ENCODE measurements at places on chromosomes 6 and 20.

- DNase-seq: no peak
Measured at GRCh38 chr6:119347466-119348095, 2.0 kb downstream of the MAN1A1 start.

DNA sequence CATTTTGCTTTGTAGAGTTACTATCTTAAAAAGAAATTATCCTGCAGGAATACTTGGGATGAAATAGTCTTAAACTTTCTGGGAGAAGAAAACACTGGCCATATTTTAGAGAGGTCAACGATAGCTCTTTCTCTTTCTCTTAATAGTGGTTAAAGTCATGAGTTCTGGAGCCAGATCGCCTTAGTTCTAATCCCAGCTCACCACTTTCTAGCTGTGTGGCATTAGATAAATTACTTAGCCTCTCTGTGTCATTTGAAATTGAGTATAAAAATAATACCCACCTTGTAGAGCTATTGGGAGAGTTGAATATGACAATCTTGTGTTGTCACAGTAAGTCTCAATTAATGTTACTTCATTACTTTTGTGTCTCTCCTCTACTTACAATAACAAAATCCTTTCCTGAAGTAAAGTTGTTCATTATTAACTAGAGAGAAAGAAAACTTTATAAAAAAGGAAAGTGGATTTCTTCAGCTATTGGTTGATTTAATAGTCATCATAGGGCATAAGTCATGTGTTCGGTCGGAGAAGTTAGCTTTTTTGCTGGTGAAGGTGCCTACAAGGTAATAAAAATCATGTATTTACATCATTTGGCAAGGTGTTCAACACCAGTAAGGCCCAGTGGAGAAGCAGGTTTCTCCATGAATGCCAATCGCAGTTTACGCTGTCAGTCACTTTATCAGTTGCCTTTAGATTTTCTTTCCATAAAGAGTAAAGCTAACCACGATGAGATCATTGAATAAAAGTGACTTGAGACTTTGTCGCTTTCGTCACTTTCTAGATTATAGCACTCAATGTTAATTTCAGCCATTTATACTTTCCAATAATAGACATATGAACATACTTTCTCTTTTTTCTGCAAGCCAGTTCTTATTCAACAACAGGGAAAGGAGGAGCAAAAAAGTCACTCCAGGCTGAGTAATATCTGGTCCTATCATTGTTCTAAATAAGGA lies 2.0 kb downstream of the NEDD9 start:
- no peak for DNase-seq

DNA sequence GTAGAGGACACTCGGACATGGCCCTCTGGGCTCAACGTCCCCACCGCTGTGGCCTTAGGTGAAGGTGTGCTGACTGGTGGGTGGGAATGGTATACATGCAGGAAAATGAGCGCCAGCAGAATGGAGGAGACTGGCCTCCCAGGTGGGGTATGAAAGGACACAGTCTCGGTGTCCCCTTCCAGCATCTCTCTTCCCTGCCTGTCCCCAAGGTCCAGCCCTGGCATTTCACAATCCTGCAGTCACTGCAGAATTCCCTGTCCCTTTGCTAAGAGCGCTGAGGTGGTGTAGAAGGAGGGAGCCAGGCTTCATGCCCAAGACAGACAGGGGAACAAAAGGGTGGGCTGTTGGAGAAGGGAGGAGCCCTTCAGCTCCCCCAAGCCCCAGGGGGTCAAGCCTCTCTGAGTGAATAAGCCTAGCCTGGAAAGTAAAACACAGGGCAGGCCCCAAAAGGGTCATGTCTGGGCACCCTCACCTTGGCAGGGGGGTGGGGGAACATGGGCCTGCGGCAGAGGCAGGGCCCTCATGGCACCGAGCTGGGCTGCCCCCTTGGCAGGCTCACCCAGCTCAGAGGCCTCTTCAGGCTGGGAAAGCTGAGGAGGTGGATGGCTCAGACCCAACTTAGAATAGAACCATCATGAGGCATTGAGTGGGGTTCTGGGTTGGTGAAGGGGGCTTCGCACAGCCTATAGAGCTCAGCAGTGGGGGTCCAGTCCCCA lies 23.9 kb downstream of the TFEB start:
- no peak for DNase-seq

DNA sequence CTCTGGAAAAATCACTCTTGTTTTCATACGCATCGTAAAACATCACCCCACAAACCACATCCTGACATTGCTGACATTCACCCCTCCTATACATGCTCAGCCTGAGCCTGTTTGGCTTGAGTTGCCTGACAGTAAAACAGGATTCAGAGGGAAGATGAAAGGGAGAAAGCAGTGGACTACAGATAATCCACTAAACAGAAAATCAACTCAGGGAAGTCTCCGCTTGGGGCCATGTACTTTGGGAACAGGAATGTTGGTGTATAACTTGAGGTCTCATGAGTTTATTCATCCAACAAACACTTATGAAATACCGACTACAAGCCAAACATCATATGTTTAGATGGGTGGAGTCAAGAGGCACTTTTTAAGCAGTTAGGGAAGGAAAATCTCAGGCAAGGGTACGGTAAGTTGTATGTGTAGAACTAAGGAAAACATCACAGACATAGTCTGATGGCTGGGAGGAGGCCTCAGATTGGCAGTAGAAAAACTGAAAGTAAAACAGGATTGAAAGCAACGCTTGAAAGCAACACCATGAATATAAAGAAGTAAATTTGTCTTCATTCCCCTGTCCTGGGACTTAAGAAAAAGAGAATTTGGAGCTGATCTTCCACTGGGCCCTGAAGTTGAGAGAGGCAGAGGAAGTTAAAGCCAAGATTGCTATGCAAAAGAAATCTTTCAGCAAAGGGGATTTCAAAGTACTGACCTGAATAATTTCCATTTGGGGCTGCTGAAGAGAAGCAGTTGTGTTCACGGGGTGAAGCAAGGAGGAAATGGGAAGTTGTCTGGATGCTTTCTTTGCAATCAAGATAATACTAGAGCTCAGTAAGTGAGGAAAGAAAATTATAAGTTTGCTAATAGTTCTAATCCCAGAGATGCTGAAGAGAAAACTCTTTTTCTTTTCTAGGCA lies 28.8 kb downstream of the PDE7B start:
- DNase-seq: peak; percentile 29

DNA sequence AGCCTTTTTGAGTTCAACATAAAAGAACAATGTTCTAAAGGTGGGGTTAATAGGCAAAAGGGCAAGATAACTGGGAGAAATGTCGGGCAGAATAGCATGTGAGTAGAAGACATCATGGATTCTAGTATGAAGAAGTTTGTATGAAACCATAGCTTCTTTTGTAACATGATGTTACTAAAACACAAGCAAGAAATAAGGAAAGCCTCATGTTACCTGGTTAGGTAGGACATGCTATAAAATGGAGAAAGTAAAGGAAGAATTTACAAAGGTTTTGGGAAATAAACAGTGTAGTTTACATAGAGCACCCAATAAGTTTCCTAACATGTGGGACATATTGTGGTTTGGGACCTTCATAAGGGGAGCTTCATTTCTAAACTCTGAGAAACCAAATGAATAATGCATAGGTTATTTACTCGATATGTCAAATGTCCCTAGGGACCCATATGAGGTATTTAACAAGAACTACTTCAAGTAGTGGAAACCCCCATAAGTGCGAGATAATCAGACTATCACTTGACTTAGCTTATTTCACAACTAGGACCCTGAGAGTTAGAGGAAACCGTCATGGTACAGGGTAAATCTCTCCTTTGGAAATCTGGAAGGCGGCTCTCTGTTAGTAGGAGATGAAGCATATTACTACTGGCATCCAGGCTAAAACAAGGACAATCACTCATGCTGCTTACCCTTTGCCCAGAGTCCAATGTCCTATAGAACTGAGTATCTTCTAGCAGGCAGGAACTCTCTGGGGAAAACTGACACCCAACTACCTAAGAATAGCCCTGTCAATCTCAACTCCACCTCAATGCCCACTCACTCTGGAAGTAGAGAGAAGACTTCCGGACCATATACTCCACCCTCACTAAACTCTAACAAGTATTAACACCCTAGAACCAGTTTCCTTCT lies 57.5 kb downstream of the ILRUN start:
- DNase-seq: no peak

GRCh38 chr20:32524829-32525501 lies 60.2 kb downstream of the NOL4L start:
- DNase-seq: no peak

- DNase-seq: no peak
Measured at GRCh38 chr20:9996944-9997343, 37.8 kb upstream of the ANKEF1 start.

DNA sequence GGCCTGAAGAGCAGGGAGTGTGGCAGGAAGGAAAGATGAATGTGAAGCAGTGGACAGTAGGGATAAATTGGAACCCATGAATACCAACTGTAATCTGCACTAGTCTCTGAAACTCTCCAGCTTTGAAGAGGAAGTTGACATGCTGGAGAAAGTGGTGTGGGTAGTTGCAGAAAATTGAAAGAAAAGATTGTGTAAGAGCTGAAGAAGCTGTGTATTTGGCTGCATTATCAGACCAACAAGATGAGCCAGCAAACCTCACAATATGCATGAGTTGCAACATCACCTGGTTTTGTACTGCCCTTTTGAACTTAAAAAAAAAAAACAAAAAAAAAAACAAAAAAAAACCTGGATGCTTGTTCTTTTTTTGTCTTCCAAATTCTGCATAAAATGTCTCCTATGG lies 921.9 kb upstream of the EYS start:
- no peak for DNase-seq

DNA sequence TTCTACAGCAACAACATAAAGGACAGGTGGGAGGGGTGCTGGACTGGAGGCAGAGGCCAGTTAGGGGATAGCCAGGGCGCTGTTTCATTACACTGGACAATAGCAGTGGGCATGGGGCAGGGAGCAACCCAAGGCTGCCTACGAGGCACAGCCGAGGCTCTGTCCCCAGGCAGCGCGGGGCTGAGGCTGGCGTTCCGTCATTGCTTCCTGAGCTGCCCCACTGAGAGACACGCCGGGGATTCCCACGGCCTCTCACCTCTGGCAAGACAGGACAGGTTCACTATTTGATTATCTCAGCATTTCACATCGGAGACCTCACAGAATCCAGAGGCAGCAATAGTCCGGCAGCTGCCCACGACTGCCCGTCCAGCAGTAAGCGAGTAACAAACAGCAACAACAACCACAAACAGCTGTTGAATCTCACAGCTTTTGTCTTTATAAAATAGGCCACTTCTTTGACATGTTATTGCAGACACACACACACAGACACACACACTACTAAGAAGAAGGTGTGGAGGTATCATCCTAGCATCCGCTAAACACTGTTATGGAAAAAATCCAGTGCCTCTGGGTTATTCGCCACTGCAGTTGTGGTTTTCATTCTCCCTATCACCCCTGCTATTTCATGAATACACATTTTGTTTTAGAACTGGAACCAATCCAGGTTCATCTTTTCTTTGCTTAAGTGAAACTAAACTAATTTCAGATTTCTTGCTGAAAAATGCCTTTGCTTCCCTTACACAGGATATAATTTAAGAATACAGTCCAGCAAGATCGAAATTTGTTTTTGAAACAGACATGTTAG lies 19.5 kb downstream of the KIF25 start:
- no peak for DNase-seq

DNA sequence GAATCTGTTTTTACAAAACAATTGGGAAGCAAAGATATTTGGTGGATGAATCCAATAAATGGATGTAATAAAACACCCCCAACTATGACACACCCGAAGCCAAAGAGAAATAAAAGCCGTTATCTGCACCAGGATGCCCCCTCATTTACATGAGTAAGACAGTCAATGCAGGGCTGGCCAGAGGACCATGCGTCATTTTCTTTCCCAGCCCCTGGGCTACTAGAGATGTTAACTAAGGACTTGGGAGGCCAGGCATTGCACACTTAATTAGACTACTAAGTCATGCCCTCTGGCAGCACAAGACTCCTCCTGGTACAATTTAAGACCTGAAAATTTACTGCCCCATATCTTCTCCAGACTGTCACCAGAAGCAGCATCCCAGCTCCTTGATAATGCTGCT lies 3.2 kb downstream of the LEMD2 start:
- no peak for DNase-seq

DNA sequence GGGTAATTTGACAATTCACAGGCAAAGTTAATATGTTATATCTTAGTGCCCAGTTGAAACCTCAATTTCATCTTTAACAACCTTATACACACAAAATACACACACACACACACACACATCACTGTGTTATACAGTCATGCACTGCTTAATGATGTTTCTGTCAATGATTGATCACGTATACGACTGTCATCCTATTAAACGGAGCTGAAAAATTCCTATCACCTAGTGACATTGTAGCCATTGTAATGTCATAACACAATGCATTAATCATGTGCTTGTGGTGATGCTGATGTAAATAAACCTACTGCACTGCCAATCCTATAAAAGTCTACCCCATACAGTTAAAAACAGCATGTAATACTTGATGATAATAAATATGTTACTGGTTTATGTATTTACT lies 64.8 kb upstream of the HLA-E start:
- DNase-seq: no peak

- no peak for DNase-seq
Measured at GRCh38 chr6:121652223-121652622, 216.8 kb downstream of the GJA1 start.
